AG09319 (cell line): ENCODE measurements at places on chromosomes 7 and 10.

GRCh38 chr10:33506391-33506790, 171.9 kb upstream of the NRP1 start:
- DNase-seq = no peak

- DNase-seq = no peak
Measured at GRCh38 chr10:117539903-117540639, 2.5 kb upstream of the EMX2 start.

DNA sequence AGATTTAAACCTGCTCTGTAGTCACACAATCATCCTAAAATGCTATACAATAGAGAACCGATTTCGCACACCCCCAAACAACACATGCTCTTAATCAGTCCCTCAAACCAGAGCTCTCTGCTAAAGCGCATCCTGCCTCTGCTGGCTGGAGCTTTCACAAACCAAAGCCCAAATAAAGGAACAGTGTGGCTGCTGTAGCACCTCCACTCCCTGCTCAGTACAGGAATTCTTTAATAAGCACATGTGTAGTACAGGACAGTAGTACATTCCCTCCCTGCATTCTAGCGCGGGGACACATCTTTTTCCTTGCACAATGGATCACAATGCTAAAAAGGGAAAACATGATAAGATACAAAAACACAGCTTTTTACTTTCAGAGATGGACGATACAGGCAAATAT, 684.6 kb downstream of the MAGI2 start:
- DNase-seq = no peak

- peak; percentile 95 for DNase-seq
Measured at GRCh38 chr10:44696496-44696895, 214.6 kb upstream of the TMEM72 start.

DNA sequence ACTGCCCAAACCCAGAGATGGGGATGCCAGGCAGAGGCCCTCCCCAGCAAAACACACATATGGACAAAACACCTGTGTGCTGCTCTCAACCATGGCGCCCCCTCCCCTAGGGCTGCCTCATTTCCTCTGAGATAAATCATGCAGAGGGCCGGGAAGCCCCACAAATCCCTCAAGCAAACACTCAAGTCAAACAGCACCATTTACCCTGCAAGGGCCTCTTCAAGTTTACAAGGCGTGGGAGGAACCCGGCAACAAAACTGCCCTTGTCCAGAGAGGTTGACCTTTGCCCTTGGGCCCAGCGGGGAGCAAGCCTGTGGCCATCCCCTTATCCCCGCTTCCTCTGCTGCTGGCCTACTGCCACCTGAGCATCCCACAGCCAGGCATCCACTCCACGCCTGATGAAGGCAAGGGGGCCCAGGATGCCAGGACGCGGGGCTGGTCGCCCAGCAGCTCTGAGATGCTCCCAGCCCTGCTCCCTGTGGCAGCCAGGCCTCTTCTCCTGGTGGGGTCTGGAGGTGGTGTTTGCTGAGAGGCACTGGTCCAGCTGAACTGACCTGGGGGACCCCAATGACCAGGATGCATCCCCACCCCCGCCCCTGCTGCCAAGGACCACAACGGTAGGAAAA, 77.4 kb downstream of the DLG5 start:
- no peak for DNase-seq

DNA sequence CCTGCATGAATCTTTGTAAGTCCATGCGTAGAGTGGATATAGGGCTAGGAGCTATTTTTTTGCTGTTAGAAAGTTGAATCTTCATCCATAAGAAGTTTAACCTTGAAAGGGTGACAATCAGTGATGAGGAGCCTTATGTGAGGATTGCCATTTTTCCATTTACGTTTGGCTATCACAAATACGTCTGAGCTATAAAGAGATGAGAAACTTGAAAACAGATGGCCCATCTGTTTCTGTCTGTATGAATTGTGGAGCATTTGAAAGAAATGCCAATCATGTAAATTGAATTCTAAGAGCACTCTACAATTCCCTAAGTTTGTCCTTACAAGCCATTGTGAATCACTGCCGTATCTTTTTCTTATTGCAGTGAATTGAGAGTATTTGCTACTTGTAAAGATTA, 169.8 kb upstream of the TEX47 start:
- DNase-seq = no peak

DNA sequence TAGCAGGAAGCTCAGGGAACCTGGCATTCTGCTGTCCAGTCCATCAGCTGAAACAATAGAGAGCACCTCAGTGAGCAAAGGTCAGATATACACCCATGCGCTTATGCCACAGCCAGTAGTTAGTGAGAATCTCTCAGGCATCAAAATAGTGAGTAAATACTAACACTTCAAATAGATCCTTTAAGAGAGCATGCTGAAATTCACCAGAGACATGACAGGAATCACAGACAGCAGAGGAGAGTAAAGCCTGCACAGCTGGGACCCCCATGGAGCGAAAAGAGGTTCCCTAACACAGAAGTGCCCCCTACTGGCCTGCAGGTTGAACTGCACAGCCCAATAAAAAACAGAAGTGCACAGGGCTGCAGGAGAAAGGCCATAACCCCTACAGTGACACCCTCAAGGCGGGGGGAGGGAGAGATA, 57.6 kb upstream of the ANTXRL start:
- no peak for DNase-seq

GRCh38 chr10:71040343-71040742, 152.0 kb upstream of the PCBD1 start:
- DNase-seq = no peak

DNA sequence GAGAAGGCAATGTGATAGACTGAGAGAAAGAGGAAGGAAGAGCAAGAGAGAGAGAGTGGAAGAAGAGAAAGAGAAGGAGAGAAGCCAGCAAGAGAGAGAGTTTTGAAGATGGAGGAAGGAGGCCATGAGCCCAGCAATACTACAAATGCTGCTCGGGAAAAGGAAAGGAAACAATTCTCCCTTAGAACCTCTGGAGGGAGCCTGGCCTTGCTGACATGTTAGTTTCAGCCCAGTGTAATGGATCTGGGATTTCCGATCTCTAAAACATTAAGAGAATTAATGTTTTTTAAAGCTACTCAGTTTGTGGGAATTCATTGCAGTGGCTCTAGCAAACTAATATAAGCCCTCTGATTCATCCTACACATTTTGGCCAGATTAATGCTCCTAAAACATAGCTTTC, 206.8 kb upstream of the MTPN start:
- no peak for DNase-seq

GRCh38 chr7:103888603-103889153, 100.8 kb downstream of the RELN start:
- DNase-seq = no peak

DNA sequence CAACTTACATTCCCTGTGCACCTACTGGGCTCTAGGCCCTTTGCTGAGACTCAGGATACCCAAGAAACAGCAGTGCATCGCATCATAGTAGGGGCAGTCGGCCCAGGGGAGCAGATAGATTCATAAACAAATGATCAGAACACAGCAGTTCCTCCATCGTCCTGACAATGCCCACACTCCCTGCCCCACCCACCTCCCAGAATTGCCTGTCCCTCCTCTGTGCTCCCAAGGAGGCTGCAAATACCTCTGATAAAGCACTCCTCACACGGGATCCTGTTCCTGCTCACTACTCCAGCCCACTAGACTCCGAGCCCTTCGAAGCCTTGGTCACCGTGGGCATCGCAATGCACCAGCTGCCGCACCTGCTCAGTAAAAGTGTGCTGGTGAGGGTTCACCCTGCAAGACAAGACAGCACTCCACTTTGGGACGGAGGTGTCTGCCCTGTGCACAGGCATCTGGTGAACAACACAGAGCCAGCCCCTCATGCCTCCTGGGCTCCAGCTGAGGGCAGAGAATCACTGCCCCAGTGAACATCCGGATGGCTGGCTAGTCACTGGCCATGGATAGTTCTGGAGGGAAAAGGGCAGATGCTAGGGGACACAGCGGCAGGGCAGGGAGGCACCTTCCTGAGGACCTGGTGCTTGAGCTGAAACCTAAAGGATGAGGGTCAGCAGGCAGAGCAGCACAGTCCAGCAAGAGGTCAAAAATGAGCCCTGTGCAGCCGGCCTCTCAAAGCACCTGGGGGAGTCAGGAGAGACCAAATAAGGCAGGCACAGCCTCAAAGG, 60.7 kb downstream of the TNS3 start:
- DNase-seq = no peak

GRCh38 chr10:48982584-48982983, 42.9 kb upstream of the LRRC18 start:
- no peak for DNase-seq

DNA sequence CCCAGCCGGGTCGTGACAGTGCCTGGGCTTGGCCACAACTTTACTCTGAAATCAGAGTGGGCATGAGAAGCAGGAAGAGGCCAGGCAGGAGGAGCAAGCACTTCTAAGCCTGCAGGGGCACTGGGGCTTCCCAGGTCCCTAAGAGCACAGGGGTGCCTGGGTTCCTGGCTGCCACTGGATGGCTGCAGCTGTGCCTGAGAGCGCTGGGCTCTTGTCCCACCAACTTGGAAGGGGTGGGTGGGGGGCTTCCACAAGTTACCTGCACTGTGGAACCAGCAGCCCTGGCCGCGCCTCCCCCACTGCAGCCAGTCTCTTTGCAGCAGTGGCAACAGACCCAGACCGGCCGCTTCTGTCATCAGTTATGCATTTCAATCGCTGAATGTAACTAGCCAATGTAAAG, 434.7 kb upstream of the GRM3 start:
- DNase-seq = no peak

- DNase-seq = peak; percentile 20
Measured at GRCh38 chr7:96823274-96823673, 113.6 kb upstream of the SEM1 start.

GRCh38 chr7:31782411-31782991, 95.5 kb downstream of the PPP1R17 start:
- DNase-seq = no peak

- no peak for DNase-seq
Measured at GRCh38 chr7:19508821-19509220, 200.0 kb downstream of the POLR1F start.

DNA sequence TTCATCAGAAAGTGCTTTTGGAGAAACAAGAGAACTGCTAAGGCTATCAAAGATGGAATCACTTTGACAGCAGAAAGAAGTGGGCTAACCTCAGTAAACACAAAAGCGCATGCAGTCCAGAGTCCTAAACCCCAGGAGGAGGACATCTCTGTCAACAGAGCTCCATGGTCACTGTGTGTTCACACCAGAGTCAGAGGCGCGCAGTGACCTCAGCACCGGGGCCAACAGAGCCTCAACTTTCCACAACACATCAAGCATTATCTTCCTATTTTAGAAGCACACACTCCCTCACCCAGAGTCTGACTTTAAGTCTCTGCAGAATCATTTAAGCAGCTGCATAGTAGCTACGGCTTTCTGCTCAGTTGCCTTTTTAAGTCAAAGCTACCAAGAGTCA, 195.3 kb downstream of the DIP2C start:
- no peak for DNase-seq

- DNase-seq = no peak
Measured at GRCh38 chr10:4941540-4942330, 21.5 kb upstream of the AKR1C1 start.

- no peak for DNase-seq
Measured at GRCh38 chr10:50794490-50794889, 54.8 kb downstream of the ASAH2B start.

DNA sequence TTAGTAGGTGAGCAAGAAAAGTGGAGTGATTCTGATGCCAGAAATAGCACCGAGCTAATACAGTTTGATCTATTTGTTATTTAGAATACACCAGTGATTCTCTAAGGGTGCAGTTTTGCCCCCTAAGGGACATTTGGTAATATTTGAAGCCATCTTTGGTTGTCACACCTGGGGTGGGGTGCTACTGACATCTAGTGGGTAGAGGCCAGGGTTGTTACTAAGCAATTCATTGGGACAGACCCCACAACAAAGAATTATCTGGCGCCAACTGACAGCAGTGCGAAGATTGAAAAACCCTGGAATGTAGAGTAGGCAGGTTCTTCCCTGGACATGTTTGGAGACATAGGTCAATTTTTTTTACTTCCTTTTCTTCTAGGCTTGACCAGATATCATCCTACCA, 14.6 kb downstream of the PALS2 start:
- no peak for DNase-seq

- no peak for DNase-seq
Measured at GRCh38 chr10:73931767-73932619, 21.1 kb downstream of the PLAU start.

DNA sequence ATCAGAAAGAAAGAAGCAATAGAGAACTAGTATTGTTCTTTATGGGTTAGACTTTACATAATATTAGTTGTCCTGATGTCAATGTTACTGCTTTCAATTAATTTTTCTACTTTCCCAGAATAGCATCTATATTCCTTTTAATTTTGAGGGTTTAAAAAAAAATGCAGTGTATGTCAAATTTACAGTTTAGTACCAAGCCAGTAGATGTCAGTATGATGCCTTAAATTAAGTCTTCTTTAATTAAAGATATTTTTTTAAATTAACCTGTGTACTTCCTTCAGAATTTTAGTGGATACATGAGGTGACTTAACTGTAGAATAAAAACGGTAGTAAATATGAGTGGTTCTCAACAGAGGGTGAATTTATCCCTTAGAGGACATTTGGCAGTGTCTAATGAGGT, 35.2 kb upstream of the STOX1 start:
- no peak for DNase-seq

- DNase-seq = no peak
Measured at GRCh38 chr7:157652161-157652953, 315.6 kb downstream of the DNAJB6 start.

GRCh38 chr7:26186364-26187311, 13.9 kb downstream of the HNRNPA2B1 start:
- DNase-seq = no peak

DNA sequence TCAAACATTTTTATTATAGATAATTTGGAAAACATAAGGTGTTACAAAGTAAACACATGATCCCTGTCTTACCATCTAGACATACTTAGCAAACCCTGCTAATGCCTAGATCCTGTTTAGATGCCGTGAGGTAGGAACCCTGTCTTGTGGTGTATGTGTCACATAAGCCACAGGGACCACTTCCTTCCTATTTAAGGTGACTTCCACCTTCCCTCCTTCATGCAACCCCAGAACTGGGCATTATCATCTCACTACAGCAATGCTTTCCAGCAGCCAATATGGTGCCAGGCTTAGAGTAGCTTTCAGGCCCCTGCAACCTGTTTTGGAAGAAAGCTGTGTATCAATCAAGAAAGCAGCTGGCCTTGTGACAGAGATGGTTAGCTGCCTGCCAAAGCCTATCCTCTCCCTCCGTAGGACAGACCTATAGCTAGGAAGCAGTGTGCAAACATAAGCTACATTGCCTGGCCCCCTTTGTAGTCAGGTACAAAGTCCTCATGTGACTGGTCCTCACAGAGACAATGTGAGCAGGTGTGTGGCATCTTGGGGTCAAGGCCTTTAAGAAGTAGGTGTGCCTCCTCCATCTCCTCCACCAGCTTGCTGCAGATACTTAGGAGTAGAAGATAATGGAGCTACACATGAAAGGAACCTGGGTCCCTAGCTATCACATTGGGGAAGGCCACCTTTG, 146.8 kb downstream of the SPAG6 start:
- DNase-seq = no peak

- DNase-seq = no peak
Measured at GRCh38 chr7:45721686-45722598, 147.8 kb downstream of the ADCY1 start.

DNA sequence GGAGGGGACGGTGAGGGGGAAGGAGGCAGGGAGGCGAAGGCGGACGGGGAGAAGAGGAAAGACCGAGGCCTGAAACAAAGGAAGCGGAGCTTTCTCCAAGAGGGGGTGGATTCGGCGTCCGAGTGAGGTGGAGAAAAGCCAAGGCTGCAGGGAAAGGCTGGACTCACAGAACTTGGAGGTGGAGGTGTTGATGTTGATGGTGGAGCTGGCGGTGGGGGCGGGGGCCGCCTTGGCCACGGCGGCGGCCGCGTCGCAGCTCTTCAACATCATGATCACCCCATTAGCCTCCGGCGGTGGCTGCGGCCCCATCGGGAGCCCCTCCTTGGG, 578 bp downstream of the CACUL1 start:
- no peak for DNase-seq

- no peak for DNase-seq
Measured at GRCh38 chr7:14195871-14196270, 206.4 kb upstream of the ETV1 start.
